ENCODE measurements at places on chromosomes 4 and X.
A peak's percentile ranks its signal among the peaks of the same experiment; 100 is the strongest.

- DNase-seq, result no peak
These were observed 30.6 kb downstream of the DYNLT3 start for GRCh38 chrX:37816766-37817165.

GRCh38 chr4:184755278-184755677, 21.4 kb upstream of the CENPU start:
- no peak for DNase-seq

DNA sequence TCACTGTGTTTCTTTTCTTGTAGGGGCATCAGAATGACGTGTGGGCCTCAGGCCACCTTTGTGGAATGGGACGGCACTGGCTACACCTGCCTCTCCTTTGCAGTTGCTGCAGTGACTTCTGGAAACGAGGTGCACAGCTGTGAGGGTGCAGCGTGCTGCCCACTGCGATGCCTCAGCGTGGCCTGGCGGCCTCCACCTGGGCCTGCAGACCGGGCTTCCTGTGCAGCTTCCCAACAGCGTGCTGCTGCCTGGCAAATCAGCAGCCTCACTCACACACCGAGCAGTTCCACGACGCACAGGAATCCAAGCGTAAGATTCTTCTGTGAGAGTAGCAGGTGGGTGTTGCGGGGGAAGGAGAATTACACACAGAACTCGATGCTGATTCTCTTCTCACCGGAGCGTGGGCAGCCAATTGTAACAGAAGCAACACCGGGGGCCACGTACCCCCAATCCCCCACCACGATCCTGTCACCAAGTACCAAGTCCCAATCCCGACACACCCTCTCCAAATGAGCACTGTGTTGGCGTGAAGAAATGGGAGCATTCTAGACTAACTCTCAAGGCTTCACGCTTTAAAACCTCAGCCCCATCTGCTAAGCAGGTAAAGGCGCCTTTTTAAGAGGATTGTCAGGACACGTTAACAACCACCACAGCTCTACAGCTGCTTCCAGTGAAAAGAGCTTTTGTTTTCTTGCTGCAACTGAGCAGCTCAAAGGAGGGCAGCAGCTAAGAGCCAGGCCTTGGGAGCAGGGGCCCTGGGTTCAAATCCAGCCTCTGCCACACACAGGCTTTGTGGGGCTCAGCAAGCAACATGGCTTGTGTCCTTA, 16.9 kb downstream of the WDR1 start:
- DNase-seq, result no peak

GRCh38 chr4:152348670-152349069, 187.2 kb downstream of the FBXW7 start:
- DNase-seq, result peak; percentile 23

DNA sequence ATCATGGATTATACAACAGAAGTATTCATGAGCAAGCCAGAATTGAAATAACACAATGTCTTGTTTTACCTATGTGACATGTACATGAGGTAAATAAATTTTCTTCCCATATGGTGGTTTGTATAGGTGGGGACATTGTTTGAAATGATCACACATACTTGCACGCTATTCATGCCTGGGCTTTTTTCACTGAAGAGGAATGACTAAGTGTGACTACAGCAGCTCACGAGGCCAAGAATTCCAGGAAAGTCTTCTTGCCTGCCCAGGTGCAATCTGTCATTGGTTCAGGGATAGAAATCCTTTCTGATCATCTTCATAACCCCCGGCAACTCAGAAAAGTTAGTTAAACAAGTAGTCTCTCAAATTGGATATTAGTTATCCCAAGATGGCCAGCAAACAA, 36.3 kb upstream of the AREG start:
- no peak for DNase-seq

GRCh38 chrX:39011454-39012221, 210.4 kb downstream of the MID1IP1 start:
- no peak for DNase-seq

DNA sequence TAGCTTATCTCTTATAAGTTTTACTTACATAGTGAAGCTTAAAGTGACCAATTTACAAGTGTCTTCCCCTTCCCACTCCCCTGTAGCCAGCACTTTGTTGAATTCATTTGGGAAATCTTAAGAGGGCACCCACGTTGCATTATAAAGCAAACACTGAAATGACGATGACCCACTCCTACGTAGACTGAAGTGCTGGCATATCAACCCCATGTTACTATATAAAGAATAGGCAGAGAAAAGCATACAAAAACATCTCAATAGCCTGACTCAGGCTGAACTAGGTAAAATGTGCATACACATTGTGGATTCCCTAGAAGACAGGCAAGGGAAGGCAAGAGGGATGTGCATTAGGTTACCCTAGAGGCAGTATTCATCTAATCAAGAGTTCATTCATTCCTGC, 313.4 kb downstream of the TENM3 start:
- DNase-seq, result no peak
